NB4 (cell line): ENCODE measurements at places on chromosomes 3 and 15.

- DNase-seq: no peak
Measured at GRCh38 chr3:138782755-138783154, 52.0 kb downstream of the PIK3CB start.

GRCh38 chr3:42704136-42704841, 1.7 kb upstream of the HHATL start:
- DNase-seq: no peak

GRCh38 chr3:114756506-114757279, 390.4 kb downstream of the ZBTB20 start:
- DNase-seq: no peak

- DNase-seq: no peak
Measured at GRCh38 chr3:73024836-73025235, 28.2 kb downstream of the PPP4R2 start.

GRCh38 chr3:173266441-173266840, 125.4 kb upstream of the SPATA16 start:
- no peak for DNase-seq

DNA sequence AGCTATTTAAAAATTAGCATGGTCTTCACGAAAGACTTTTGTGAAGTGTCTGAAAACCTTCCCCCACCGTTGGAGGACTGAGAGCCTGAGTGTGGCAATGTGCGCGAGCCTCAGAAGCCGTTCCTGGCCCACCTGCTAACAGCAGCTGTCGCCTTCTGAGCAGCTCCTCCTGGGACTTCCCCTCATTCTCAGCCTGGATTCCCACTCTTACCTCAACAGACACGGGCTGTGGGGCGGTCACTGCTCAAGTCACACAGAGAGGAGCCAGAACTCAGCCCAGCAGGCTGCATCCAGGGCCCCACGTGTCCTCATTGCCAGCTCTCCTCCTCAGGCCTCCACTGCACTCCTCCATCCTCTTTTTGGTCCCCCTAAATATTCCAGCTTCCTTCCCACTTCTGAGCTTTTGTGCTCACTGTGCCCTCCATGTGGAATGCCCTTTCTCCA, 7.8 kb downstream of the DNASE1L3 start:
- DNase-seq: no peak

DNA sequence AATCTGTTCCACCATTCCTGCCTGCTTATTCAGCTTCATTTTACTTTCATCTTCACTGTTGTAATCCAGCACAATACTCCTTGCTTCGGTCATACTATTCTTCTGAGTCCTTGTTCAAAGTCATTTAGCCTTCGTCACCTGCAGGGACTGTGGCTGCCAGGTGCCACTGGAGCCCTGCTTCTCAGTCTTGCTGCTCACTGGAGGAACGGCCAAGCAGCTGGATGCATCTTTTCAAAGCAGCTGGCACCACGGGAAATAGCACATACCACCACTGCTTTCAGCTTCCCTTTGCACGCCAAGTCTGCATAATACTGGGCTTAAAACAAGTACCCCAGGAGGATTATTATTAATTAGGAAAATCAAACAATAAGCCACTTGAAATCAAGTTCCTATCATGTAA, 287.6 kb downstream of the BCHE start:
- DNase-seq: no peak

DNA sequence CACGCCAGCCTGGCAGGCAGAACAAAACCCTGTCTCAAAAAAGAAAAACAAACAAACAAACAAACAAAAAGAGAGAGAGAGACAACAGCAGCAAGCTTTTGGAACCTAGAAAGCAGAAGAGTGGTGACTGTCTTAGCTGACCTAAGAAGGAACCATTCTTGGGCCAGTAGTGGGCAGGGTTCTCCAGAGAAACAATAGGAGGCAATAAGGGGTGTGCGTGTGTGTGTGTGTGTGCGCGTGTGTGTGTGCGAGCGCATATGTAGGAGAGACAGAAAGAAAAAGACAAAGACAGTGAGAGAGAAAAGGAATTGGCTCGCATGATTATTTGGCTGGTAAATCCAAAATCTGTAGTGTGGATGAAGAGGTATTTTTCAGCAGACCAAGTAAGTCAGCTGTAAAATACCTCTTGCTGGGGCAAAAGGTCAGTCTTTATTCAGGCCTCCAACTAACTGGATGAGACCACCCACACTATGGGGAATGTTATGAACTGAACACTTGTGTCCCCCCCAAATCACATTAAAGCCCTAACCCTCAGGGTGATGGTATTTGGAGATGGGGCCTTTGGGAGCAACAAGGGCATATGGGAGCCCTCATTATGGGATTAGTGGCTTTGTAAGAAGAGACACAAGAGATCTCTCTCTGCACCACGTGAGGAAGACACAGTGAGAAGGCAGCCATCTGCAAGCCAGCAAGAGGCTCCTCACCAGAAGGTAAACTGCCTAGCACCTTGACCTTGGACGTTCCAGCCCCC, 15.1 kb upstream of the BLM start:
- DNase-seq: peak; percentile 66

DNA sequence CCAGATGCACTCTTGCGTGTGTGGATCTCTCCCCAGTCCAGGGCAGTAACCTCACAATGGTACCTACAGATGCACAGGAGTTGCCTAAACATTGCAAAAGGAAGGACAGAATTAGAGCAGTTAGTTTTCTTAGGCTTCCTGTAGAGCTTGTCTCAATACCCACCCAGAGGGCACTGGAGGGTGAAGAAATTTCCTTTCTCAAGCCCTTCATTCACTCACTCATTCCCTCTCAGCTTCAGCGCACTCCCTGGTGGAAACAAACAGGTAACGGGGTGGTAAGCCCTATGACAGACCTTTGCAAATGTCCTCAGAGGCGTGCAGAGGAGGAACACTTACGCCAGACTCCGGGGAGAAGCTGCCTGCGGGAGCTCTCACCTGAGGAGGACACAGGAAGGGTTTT, 267.4 kb upstream of the HES1 start:
- DNase-seq: peak; percentile 47

DNA sequence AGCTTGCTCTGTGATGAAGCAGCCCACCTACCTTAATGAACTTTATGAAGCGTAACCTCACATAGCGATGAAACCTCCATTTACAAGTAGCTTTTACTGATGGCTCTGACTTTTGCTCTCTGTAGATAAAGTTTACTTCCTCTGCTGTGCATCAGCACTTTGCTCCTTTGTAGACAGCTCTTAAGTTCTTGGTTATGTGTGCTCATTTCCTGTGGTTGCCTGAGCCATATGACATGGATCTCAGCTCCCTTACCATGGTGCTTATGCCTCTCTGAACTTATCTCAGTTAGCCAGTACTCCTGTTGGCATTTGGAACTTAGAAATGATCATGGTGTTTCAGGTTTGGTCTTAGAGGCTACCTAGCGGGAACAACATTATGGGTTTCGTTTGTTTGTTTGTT, 7.8 kb downstream of the MFSD1 start:
- DNase-seq: peak; percentile 90

GRCh38 chr3:157271283-157271882, 111.4 kb upstream of the CCNL1 start:
- DNase-seq: no peak

DNA sequence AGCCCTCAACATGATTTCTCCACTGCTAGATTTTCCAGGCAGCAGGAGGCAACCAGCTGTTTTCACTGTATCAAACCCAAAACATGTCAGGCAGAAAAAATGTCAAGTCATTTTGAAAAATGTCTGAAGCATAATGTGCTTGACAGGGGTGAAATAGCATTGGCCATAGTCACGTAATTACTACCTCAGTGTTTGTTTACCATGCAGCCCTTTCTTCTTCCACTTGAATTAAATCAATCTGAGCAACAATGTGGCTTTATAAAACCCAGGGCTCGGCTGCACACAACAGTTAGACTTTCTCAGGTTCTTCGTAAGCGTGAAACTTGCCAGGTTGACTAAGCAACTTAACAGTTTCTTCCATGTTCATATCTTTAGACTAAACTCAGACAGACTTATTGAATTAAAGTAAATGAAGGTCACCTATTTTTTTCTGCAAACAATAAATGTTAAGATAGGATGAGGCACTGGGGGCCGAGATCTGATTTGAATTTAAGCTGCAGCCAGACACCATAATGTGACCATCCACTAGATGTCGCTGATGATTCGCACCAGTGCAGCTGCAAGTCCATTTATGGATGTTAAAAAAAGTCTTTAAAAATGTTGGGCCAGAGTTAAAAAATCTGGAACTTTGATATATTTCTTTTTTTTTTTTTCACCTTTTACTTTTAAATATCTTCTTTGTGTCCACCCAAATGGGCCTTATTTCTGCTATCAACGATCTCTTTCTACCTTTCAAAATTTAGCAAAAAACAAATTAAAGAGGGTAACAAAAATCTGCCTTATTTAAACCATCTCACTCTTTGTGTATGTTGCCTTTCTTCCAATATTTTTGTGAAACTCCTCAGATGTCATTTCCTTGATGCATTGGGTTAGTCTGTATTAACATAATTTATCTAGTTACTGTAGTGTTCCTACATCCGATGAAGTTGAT, 305.9 kb downstream of the CACNA2D3 start:
- peak; percentile 68 for DNase-seq

DNA sequence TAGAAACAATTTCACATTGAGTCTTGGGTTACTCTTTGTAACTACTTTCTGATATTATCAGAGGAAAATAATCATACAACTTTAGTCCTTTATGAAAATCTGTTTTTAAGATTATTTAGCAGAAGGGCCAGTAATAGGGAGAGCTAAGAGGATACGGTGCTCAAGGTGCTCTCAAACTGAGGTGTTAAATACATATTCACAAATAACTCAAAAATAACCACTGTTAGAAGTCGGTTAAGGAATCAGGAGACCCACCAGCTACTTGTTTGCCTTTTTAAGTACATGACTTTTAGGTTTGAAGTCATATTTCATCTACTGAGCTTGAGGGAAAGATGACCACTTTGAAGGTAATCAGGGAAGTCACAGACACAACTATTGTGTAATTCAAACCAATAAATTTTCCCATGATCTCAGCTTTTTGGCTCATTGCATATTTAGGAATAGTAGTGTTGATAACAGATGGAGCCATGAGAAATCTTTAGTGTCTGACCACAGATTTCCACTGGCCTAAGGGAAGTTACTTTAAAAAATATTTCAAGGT, 1.4 kb upstream of the RSRC1 start:
- DNase-seq: no peak

DNA sequence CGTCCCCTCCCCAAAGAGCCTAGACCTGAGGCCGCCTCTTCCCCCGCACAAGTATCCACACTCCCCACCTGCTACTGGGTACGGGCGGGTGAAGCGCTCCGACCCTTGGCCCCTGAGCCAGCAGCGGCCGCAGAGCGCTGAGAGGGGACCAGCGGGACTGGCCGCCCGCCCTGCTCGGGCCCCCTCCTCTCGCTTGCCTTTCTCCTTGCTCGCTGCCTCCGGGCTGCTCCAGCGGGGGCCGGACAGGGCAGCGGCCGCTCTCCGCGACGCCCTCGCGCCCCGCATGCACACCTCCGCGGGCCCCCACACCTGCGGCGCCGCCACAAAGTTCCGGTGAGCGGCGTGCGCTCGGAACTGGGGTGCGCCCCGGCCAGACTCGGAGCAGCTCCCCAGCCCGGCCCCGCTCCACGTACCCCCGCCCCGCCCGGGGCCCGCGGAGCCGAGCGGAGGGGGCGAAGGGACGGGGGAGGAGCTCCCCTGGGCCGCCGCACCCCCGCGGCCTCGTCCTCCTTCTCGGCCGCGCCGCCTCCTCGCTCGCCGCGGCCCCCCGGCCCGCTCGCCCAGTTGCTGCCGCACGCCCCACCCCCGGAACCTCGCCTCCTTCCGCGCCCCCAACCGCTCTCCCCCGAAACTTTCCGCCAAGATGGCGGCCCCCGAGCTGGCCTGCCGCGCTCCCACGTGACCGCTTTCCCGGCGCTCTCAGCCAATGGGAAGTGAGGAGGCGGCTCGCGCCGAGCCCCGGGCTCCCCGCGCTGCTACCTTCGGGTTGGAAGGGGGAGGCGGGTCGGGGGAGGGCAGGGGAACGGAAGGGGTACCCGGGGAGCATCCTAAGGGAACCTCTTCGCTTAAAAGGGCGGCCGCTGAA, 704 bp downstream of the DLG1 start:
- peak; percentile 94 for DNase-seq

GRCh38 chr3:172814738-172815137, 64.2 kb downstream of the ECT2 start:
- peak; percentile 14 for DNase-seq

GRCh38 chr15:31500766-31501449, 174.3 kb downstream of the KLF13 start:
- DNase-seq: peak; percentile 19

DNA sequence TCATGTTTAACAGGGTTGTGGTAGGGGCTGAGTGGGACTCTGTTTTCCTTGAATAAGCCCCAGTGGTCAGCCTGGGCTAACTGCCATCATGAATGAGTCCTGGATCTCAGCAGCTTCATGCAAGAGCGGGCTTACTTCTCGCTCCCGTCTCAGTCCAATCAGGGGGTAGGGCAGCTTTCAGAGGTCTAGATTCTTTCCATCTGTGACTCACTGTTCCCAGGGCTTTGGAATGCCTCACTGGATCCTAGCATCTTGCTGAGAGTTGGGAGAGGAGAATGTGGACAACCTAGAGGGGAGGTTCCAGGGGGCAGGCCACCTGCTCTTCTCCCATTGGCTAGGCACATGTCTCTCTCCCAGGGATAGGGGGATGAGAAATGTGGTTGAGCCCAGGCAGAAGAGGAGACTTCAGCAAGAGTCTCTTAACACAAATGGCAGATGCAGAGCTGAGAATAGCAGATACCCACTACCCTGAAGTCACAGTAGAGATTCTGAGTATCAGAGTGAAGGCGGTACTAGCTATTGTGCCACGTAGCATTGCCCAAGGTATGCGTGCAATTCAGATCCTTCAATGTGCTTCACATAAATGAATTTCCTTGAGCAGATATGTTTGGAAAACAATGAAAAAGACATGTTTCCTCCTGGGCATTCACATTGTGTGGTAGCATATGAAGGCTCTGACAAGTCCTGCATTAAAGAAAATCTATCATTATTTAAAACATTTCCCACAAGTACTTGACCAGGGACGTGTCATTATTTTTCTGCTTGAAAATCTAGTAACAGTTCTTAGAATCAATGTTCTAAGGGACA, 257.7 kb upstream of the PROK2 start:
- DNase-seq: no peak

GRCh38 chr15:35427496-35427895, 118.5 kb downstream of the DPH6 start:
- DNase-seq: no peak

DNA sequence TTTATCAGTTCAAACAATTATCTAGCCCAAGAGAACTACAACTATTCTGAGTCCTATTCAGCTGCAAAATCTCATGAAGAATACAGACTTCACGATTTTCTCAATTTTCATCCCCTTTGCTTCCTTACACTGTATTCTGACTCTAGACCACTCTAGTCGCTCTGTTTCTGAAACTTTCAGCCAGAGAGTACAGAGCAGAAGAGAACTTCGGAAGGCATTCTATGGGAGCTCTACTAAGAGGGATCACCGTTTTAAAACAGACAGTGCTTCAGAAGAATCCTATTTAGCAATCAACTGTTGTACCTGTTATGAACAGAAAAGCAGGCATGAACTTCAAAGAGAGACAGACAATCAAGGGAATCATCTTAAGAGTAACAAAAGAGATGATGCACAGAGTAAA, 419.4 kb downstream of the SHQ1 start:
- no peak for DNase-seq

- no peak for DNase-seq
Measured at GRCh38 chr15:92035961-92036360, 182.5 kb downstream of the SLCO3A1 start.

- no peak for DNase-seq
Measured at GRCh38 chr3:123342631-123343080, 106.2 kb downstream of the ADCY5 start.

- no peak for DNase-seq
Measured at GRCh38 chr15:59434481-59434880, 3.5 kb upstream of the FAM81A start.
